ENCODE measurements at places on chromosomes 5 and 9.

DNA sequence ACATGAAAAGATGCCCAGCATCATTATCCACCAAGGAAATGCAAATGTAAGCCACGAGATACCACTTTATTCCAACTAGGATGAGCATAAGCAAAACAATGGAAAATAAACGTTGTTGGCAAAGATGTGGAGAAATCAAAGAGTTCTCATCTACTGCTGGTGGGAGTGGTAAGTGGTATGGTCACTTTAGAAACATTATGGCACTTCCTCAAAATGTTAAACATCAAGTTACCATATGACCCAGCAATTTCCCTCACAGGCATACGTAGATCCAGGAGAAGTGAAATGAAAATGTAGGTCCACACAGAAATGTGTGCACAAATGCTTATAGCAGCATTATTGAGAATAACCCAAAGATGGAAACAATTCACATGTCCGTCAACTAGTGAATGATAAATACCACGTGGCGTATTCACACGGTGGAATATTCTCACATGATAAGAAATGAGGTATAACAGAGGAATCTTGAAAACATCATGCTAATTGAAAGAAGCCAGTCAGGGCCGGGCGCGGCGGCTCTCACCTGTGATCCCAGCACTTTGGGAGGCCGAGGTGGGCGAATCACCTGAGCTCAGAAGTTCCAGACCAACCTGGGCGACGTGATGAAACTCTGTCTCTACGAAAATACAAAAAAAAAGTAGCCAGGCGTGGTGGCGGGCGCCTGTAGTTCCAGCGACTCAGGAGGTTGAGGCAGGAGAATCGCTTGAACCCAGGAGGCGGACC, 16.4 kb upstream of the FLT4 start:
- no peak for DNase-seq

DNA sequence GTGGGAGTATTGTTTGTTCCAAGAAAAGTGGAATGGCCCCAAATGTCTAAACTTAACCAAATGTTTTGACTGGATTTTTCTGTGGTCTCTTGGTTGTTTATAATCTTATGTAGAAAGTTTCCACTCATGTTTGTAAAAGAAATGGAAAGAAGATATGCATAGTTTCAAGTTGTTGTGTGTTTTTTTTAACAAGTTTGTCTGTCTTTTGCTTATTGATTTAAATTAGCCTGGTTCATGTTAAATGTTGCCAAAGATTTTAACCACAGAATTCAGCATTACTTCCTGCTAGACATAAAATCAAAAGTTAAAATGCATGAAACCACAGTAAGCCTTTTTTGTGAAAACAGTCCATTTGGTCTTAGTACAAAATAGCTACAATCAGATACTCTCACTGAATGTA, 14.0 kb downstream of the PPWD1 start:
- DNase-seq = no peak

GRCh38 chr9:121950441-121950840, 142.7 kb downstream of the TTLL11 start:
- DNase-seq = no peak

- no peak for DNase-seq
These were observed 42.1 kb downstream of the DENND1A start for GRCh38 chr9:123887837-123888236.

DNA sequence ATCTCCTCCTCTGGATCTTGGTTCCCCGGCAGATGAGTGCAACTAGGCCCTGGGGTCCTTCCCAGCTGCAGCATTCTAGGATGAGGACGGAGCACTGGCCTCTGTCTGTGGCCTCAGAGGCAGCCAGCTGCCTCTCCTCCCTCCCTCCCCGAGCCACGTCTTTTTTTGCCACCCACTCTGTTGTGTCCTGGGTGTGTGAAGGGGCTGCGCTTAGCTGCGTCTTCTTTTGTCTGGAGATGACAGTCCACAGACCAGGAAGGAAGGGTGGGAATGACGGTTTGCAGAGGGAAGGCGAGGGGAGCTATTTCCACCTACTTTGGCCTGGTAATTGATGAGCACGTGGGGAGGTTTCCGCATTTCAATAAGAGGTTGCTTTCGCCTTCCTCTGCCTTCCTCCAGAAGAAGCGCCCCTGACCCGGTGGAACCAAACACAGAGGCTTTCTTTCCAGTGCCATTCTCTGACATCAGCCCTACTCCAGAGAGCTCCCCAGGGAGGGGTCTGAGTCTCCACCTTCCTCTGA, 34.5 kb upstream of the GABRP start:
- no peak for DNase-seq

DNA sequence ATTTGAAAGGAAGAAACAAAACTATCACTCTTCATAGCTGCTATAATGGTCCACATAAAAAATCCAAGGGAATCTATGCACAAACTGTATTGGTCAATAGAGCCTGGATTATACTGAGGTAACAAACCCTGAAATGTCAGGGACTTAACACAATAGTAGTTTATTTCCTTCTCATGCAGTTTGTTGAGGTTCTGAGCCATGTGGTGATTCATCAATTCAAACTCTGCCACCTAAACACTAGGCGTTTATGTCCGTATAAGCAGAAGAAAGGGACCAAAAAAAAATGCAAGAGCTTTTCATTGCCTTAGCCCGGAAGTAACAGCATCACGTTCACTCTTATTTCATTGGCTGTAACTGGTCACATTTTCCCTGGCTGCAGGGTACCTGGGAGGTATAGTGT, 464.7 kb downstream of the ZSWIM6 start:
- DNase-seq = no peak

GRCh38 chr5:132272311-132273210, 15.1 kb downstream of the PDLIM4 start:
- DNase-seq = peak; percentile 56

DNA sequence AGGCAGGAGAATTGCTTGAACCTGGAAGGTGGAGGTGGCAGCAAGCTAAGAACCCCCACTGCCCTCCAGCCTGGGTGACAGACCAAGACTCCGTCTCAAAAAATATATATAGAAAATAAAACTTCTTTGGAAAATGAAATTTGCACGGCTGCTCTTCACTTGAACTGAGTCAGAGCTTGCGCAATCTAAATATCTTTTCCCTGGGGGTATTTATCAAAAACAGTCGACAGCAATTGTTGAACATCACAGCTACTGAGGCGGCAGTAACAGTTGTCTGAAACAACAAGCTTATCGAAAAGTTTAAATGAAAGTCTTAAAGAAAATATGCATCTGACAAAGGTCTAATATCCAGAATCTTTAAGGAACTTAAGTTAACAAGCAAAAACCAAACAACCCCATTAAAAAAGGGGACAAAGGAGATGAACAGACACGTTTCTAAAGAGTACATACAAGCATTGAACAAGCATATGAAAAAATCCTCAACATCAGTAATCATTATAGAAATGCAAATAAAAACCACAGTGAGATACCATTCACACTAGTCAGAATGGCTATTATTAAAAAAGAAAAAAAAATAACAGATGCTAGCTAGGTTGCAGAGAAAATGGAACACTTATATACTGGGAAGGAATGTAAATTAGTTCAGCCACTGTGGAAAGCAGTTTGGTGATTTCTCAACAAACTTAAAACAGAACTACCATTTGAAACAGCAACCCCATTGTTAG, 153.6 kb upstream of the CDH9 start:
- DNase-seq = no peak

GRCh38 chr9:134591082-134591571, 50.5 kb upstream of the COL5A1 start:
- no peak for DNase-seq

DNA sequence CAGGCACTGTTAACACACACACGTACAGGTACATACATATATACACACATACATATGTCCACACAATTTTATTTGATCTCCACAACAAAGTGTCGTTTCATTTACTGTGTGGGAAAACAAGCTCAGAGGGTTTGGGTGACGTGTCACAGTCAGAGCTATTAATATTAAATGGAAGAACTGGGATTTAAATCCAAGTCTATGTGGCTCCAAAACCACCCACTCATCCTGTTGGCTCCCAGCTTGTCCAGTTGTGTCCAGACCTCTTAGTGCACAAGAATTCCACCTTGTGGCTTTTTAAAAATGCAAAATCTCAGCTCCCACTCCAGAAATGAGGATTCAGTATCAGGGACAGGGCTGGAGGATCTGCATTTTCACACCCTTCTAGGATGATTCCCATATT, 52.3 kb upstream of the PTPDC1 start:
- DNase-seq = no peak

Data from RKO (cell line).